Keratinocyte (primary cell): ENCODE measurements at places on chromosomes 3 and 15.
A peak's percentile ranks its signal among the peaks of the same experiment; 100 is the strongest.

DNA sequence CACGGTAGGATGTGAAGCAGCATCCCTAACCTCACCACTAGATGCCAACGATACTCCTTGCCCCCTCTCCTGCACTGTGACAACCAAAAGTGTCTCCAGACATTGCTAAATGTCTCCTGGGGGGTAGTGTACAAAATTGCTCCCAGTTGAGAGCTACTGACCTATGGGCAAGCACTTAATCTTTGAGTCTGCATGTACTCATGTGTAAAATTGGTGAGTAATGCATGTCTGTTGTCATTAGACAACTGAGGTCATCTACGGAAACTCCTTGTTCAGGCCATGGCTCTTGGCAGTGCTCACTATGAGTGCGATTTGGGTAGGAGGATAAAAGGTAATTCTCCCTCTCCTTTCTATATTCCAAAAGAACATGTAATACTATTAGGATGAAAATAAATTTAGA lies 29.2 kb downstream of the PDHB start:
- DNase-seq, result no peak

DNA sequence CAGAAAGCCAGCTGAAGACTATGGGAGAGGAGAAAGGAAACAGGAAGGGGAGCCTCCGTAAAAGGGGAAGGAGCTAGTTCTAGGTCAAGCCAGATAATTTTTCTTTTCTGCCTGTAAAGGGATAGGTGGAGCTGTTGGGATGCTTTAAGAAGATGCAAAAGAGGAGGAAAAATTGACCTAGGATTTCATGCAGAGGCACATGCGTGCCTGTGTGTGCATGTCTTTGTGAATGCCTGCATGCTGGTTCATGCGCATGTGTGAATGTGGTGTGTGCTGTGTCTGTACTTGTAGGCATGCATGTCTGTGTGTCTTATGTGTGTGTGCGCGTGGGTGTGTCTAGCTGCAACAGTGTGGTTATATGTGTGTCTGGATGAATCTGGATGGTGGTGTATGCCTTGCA lies 27.3 kb downstream of the CCDC33 start:
- DNase-seq, result no peak

DNA sequence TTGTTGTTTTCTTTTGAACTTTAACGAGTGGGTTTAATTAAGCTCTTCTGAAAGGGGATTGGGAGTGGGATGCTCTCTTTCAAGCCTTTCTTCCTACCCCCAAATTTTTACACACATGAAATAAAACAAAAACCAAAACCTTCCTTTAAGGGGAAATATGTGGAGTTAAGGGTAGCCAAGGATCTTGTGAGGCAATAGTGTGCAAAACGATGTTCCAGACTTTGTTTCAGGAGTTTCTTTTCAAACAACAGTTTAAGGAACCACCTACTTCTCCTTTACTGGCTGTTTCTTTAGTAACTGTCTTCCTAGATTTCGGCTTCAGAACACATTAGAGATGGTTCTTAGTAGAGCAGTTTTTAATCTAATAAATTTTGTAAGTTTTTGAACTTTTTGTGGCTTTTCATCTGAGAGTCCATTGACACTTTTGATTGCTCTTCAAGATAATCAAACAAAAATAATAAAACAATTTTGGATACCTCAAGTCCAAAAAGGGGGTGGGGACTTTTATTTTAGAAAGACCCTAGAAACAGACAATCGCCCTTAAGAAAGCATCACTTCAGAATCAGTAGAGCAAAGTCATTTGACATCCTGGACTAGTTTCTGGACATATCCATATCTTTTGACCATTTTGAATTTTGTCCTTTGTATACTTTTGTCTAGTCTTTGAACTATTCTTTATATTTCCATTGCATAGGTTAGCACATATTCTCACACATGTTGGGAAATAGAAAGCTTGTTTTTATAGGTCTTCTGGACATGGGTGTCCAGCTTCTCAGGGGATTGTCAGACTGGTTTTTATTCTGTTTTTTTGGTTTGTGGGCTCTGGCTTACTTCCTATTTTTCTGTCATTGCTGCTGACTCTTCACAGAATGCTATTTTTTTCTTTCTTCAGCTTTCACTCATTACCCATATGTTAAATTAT lies 6.0 kb downstream of the DIPK2A start:
- no peak for DNase-seq

- no peak for DNase-seq
These were observed 111.0 kb downstream of the TPRG1 start for GRCh38 chr3:189282741-189283140.

- DNase-seq, result no peak
These were observed 179.3 kb downstream of the FRMD5 start for GRCh38 chr15:44015545-44016305.

DNA sequence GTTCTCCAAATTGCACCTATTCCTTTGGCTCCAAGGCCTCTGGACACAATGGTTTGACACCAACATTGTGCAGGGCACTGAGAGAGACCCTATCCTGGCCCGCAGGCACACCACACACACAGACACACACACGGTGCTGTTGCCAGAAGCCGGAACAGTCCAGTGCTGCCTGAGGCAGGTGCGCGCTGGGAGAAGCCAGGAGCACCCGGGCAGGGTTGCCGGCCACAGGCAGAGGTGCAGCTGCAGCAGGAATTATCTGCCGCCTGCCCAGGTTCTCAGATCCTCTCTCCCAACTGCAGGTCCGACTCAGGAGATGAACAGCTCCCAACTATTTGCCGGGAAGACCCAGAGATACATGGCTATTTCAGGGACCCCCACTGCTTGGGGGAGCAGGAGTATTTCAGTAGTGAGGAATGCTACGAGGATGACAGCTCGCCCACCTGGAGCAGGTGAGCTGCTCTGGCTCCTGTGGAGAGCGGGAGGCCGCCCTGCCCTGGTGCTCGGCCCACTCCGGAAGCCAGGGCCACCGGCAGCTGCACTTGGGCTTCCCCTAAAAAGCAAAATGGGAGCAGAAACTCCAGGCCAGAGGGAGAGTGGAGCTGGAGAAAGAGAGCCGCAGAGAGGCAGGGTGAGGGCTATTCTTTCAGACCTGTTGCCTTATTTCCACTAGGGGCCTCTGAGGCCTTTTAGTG lies 42.9 kb downstream of the CHDH start:
- DNase-seq, result no peak

DNA sequence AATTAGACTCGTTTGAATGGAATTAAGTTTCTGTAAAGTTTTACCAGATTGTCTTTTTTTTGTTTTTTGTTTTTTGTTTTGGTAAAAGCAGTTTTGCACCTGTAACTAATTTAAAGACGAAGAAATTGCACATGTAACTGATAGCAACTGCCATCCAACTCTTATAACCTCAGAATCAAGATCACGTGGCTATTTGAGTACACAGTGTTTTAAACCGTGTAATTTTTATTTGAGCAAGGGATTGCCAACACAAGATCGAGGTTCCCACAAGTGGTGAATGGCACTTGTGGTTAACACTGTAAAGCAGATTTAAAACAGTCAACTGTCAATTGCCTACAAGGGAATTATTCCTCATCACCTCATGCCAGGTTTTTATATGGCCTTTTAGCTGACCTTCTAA lies 67.3 kb downstream of the PPARG start:
- DNase-seq, result no peak

DNA sequence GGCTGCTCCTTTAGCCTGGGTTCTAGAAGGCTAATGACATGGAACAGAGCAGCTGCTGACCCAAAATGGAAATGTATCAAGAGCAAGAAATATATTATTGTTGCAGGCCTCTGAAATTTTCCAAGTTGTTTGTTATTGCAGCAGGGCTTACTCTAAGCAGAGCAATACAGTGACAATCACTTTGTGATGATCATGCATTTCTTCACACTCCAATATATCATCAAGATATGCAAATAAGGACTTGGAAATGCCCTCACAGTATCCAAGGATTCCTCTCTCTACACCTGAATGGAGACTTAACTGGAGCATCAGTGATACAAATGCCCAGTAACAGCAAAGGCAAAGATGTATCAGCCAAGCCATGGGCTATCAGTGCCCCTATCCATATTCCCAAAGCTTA lies 89.6 kb downstream of the PDZRN3 start:
- DNase-seq, result no peak

DNA sequence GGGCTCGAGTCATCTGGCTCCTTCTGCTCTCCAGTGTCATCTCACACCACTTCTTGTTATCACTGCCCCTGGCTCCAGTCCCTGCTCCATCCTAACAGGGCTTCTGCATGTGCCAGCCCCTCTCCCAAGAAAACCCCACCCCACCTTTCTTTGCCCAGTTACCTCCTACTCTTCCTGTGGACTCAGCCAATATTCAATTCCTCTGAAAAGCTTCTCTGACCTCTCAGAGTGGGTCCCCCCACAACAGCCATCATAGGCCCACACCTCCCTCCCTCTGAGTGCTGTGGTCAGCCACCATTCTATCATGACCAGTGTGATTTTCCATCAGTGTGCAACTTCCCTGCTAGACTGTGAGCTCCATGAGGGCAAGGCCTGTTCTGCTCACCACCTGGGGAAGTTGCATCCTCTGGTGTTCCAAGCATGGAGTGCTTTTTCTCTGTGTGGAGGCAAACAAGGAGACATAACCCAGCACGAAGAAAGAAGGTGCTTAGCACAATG lies 71.6 kb downstream of the ADCY5 start:
- no peak for DNase-seq

DNA sequence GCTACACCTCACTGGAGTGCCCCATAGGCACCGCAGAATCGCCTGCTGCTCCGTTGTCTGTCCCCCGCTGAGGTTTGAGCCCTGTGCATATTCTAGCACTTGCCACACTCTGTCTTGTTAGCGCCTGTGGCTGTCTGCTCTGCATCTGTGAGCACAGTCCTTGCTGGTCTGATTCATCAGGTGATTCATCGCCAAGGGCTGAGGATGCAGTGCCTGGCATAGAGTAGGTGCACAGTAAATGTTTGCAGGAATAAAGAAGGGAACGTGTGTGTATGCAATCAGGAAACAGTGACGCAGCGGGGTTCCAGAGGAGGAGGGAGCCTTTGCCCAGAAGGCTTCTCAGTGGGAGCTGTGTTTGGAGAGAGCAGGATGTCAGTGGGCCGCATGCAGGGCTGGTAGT lies 124.0 kb upstream of the PLXNA1 start:
- DNase-seq, result peak; percentile 89

- no peak for DNase-seq
These were observed 62.6 kb downstream of the BTD start for GRCh38 chr3:15664144-15664543.

- DNase-seq, result peak; percentile 30
These were observed 64.6 kb downstream of the STAC start for GRCh38 chr3:36444909-36445308.

DNA sequence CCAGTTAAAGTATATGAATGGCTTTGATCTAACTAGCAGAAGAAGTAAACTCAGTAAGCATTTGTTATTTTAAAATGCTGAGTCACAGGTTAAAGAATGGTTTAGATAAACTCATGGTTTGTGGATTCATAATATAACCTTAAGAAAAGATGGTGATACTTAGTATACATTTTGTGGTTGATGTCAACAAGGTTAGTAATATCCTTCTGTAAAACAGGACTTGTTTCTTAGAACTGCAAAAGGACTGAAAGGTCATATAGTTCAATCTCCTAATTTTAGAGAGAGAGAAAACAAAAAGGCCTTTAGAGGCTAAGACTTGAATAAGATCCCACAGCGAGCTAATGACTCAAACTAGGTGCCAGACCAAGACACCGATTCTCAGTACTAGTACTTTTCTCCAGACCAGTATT lies 50.0 kb downstream of the STRIT1 start:
- no peak for DNase-seq

DNA sequence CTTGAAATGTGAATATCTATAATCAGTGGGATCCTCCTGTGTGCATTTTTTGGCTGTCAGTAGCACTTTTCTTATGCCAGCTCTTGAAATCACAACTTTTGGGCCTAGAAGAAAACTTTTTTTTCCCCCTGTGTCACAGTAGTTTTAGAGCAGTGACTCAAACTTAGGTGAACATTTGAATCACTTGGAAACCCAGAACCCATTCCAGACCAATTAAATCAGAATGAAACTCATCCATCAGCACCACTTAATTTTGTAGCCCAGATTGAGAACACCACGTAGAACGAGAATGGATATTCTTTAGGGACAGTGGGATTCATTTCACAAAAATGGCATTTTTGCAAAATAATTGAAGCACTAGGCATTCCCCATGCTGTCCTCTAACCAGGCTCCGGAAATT lies 224.8 kb upstream of the NANOGP8 start:
- DNase-seq, result no peak

DNA sequence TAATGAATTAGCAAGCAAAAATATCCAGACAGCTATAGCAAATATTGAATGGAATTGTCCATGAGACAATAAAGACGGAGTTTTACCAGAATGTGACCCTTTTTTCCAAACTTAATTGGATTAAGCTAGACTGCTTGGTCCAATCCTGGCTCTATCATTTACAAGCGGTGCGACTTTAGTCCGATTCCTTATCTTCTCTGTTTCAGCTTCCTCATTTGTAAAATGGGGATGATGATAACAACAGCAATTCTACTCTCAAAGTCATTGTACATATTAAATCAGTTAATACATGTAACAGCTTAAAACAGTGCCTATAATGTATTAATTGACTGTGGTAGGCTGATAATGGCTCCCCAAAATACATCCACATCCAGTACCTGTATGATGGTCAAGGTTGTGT lies 62.1 kb upstream of the CRBN start:
- DNase-seq, result no peak

GRCh38 chr3:130539005-130539404 lies 22.0 kb downstream of the COL6A6 start:
- DNase-seq, result no peak

DNA sequence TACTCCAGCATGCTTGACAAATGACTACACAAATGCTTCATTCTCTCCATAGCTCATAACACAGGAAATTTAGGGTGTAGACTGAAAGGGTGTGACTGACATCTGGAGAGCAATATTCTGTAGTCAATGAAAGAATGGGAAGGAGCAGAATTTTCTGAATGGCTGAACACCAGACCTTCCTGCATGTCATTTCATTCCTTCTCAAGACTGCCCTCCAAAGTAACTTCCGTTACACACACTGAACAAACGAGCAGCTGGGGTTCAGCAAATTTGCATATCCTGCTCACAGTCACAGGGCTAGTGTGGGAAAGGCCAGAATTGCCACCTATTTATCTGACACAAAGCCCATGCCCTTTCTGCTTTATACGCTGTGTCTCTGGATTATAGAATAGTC lies 325.0 kb upstream of the CFAP20DC start:
- no peak for DNase-seq

GRCh38 chr3:77370413-77370812 lies 330.5 kb downstream of the ROBO2 start:
- peak; percentile 41 for DNase-seq
